Stimulated activated CD8-positive, alpha-beta memory T cell treated with anti-CD3 and anti-CD28 coated beads, Interleukin-4, amount 100 ng/mL, for 1 hour (primary cell): ENCODE measurements at places on chromosomes 12 and 14.

GRCh38 chr12:13243516-13244070 lies 47.1 kb downstream of the EMP1 start:
- DNase-seq, result no peak

DNA sequence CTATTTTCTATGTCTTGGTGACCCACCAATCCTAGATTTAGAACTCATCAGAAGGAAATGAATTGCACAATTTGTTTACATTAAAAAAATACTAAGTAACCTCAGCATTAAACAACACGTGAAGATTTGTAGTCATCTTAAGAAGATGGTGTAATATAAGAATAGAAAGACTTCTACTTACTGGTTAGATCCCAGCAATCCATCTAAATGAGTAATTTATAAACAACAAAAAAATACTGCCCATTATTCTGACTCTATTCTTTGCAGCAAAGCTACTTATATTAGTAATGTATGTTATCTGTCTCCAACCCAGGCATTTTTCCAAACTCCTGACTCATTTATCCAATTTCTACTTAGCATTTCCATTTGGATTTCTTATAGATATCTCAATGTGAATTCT lies 67.8 kb downstream of the CD163L1 start:
- DNase-seq, result no peak

DNA sequence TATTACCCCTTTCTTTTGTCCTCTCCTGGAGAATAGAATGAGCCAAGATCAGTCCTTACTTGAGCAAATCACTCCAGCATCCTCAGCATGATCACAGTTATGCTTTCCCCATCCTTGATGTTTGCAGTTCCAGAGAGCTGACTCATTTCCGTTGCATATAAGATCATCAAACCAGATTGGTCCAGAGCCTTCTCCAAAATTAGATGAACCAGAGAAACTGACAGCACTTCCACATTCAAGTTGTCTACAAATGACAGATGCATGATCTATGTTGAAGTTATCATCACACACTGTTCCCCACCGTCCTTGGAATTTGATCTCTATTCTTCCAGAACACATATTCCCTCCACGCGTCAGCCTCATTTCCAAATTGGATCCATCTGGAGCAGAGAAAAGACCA lies 4.8 kb downstream of the CD163 start:
- no peak for DNase-seq

GRCh38 chr12:80332827-80333226 lies 111.2 kb upstream of the PTPRQ start:
- no peak for DNase-seq

GRCh38 chr12:52918351-52918750 lies 13.5 kb upstream of the KRT8 start:
- no peak for DNase-seq

DNA sequence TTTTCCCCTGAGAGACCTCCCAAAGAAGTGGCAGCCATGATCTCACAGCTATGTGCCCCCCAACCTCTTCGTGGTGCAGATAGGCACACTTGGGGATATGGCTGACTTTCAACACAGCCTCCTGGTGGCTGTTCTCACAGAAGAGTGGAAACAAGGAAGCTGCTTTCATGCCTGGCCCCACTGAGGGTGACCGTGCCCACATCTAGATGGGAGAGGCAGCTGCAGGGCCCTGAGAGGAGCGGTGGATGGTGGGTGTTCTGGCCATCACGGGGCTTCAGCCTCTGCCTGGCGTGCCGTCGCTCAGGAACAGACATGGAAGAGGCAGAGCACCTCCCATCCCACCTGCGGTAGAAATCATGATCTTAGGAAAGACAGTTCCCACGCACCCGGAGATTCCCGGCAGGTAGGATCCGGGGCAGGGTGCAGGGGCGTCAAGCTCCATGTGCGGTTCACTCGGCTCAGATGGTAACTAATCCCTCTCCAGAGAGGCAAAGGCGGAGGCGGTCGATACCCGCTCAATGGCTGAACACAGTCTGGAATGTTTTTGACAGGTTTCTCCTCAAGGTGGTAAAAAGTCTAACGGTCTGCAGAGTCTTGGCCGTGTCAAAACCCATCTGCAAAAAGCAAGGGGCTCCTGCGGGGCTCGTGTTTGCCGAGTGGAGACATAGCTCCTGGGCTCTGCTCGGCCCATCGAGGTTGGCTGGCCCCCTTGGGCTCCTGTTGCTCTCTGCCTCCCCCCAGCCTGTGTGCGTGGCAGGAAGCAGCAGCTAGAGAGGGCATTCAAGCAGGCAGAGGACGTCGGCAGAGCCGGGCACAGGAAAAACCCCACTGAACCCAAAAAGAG lies 225.2 kb upstream of the RTL1 start:
- DNase-seq, result no peak

DNA sequence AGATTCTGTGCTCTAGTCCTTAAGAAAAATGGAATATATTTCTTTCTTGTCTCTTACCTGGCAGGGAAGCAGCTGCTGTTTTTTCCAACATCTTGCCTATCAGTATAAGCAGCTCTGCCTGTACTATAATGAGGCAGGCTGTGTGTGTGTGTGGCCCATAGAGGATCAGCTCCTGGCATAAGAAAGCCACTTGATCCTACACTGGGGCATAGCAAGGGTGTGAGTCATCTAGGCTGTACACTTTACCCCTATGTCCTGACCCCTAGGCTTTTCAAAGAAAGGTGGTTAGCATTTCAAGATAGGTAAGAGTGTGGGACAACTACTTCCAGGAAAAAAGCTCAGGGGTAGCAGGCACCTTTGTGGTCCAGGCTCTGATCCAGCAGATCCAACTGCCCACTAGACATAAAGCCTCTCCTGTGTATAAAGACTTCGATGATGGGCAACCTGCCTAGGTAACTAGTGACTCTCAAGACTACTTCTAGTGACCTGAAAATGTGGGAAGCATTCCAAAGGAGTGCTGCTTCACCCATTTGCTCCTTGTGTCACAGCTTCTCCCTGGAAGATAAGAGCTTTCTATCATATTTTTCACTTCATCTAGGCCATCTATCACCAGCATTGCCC lies 4.9 kb upstream of the SENP1 start:
- DNase-seq, result no peak

- DNase-seq, result no peak
Observed at GRCh38 chr12:109445191-109445609, 31.9 kb downstream of the KCTD10 start.

DNA sequence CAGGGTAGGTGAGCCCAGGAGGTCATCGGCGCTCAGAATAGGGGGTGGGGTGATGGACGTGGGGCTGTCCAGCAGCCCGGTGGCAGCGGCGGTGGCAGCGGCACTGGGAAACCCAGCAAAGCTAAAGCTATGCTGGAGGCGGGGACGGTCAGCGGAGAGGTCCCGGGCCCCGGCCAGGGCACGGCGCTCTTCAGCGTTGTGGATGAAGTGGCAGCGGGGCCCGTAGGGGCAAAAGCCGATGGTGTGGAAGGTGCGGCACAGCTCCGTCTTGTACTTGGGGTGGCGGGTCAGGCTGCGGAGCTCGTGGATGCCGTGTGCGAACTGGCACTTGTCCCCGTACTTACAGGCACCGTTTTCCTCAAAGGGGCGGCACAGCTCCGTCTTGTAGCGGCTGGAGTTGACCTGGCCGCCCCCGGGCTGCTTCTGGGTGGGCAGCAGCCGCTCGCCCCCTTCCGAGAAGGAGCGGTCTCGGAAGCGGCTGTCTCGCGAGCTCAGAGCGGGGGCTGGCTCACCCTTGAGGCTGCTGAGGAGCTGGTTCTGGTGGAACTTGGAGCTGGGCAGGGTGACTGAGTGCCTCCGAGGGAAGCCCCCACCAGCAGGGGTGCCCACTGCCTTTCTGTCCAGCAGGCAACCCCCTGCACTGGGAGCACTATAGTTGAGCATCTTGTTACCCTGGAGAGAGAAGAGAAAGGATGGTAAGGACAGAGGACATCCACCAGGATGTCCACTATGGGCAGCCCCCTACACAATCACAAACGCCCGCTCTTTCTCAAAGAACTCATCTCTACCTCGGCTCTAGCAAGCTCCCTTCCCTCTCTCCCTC lies 2.8 kb downstream of the ZFP36L1 start:
- DNase-seq, result no peak

DNA sequence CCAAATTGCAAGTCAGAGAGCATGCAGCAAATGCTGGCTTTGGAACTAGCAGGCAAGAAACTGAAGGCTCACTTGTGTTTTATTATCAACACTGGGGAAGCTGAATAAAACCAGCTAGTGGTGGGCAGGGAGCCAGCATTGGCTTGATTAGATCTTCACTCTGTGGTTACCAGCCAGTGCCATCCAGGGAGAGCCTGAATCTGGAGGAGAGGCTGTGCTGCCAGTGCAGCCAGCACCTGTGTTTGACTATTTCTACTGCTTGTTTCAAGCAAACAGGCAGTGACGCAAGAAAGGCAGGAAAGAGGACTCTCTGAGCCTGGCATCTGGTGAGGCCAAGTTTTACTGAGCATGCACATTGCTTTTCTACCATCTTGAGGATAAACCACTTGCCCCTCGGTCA lies 247.0 kb downstream of the PHLDA1 start:
- DNase-seq, result no peak

DNA sequence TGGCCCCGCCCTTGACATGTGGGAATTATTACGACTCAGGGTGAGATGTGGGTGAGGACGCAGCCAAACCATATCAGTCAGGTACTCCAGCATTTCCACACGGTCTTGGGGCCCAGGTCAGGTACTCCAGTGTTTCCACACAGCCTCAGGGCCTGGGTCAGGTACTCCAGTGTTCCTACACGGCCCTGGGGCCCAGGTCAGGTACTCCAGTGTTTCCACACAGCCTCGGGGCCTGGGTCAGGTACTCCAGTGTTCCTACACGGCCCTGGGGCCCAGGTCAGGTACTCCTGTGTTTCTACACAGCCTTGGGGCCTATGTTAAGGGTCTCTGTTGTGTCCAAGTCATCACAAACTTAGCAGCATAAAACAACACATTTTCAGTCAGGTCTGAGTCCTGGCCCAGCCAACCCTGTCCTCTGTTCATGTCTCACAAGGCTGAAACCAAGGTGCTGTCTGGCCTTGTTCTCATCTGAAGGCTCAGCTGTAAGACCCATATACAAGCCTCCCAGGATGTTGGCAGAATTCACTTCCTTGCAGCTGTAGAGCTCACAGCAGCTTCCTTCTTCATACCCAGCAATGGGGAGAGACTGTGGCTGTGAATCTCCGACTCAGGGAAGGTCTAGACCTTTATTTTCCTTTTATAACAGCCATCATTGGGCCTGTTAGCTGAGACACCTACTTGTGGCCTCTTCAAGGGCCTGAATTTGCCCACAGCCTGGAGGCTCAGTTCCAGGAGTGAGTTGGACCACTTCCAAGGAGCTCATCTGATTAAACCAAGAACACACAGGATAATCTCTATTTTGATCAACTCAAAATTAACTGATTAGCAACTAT lies 107.6 kb upstream of the SFSWAP start:
- no peak for DNase-seq

GRCh38 chr14:37480446-37481290 lies 114.4 kb downstream of the FOXA1 start:
- no peak for DNase-seq

- DNase-seq, result peak; percentile 1
Observed at GRCh38 chr12:103924761-103925641, 5.2 kb upstream of the HSP90B1 start.

DNA sequence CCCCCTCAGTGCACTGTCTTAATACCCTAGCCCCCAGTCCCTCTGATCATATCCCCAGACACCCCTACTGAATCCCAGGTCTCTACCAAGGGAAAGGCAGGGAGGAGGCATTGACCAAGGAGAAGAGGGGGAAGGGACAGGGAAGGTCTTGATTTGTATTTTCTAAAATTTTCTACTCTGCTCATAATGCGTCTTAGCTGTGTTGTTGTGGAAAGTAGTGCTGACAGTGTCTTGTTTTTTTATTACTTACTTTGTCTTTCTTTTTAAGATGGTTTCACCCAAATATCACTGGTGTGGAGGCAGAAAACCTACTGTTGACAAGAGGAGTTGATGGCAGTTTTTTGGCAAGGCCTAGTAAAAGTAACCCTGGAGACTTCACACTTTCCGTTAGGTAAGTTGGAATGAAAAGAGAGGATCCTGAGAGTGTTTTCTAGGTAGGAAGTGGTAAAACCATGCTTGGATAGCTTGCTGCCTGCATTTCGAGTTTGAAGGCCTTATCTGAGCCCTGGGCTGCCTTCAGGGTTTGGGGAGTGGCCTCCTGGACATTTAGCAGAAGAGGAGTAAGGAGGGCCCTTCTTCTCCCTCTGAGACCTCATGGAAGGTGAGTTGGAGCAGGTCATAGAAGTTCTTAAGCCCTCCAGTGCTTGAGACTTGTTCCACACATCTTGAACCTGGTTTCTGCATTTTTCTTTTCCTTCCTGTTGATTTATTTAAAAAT lies 27.4 kb downstream of the PTPN11 start:
- no peak for DNase-seq

- no peak for DNase-seq
Observed at GRCh38 chr12:20305470-20305869, 62.9 kb upstream of the PDE3A start.

DNA sequence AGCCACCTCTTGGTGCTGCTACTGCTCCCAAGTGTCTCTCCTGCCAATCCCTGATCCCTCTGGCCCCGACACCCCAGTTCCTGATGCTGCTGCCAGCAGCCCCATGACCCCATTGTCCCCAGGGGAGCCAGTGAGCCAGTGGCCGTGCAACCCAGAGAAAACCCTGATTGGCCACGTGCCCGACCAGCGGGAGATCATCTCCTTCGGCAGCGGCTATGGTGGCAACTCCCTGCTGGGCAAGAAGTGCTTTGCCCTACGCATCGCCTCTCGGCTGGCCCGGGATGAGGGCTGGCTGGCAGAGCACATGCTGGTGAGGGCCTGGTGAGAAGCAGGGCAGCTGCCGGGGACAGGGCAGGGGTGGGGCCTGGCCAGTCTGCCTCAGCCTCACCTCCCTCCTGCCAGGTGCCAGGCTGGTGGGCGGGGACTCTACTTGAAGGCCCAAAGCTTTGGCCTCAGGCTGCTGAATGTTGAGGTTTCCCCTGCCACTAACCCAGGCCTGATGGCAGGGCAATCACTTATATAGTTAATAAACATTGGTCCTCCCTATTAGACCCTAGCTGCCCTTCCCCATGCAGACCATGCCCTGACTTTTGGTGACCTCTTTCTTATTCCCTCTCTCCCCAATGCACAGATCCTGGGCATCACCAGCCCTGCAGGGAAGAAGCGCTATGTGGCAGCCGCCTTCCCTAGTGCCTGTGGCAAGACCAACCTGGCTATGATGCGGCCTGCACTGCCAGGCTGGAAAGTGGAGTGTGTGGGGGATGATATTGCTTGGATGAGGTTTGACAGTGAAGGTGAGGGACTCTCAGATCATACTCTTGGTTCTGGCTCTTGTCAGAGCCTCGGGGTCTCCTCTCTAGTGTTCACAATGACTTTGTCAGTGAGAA lies 5.1 kb downstream of the PCK2 start:
- no peak for DNase-seq

DNA sequence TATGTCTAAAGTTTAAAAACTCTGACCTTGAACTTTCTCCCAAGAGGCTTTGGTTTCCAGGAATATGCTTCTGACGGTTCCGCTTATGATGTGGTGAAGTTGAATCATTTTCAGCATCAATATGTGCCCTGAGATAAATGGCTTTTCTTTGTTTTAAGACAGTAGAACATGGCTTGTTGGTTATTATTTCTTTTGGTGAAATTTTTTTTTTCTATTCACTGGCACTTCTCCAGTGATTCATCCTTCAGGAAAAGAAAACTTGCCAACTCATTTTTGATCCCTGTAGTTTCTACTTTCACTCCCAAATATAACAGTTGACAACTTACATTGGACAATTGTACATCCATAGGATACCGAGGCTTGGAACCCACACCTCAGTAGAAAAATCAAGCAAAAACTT lies 1301.2 kb upstream of the FLRT2 start:
- no peak for DNase-seq

GRCh38 chr14:22839159-22839779 lies 2.9 kb downstream of the MMP14 start:
- DNase-seq, result no peak

GRCh38 chr14:51395361-51395849 lies 155.4 kb downstream of the TMX1 start:
- DNase-seq, result no peak
